ENCODE measurements at places on chromosomes 13 and 19.

DNA sequence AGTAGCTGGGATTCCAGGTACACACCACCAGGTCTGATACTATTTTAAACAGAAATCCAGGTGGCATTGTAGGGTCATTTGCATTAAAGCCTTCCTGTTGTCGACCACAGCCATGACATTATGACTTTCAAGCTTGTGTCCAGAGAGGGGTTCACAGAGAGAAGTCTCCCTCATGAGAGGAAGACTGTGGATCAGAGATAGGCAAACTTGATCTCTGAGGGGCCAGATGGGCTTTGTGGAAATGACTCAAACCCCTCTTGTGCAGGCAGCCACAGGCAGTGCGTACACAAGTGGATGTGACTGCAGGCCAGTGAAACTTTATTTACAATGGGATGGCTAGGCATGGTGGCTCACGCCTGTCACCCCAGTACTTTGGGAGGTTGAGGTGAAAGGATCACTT lies 27.8 kb upstream of the F2RL3 start:
- no peak for DNase-seq

DNA sequence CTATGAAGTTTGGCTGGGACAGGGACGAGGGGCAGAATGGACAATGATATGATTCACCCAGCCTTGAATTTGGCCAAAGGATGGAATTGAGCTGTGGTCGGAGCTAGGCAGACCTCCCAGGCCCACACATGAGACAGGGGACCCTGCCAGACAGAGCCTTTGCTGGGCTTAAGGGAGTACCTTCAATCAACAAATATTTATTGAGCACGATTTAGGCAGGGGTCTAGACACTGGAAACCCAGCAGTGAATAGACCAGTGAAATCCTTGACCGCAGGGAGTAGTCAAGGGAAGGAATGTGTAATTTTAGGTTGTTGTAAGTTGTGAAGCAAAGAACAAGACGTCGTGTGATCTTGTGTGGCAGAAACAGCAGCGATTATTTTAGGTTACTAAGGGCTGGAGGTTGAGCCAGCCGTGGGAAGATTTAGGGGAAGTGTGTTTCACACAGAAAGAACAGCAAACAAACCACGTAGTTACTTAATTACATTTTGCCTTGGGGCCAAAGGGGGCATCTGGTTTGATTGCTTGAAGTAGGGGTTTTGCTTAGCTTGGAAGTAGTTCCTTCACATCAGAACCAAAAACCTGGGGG lies 16.9 kb upstream of the AP1M2 start:
- no peak for DNase-seq

DNA sequence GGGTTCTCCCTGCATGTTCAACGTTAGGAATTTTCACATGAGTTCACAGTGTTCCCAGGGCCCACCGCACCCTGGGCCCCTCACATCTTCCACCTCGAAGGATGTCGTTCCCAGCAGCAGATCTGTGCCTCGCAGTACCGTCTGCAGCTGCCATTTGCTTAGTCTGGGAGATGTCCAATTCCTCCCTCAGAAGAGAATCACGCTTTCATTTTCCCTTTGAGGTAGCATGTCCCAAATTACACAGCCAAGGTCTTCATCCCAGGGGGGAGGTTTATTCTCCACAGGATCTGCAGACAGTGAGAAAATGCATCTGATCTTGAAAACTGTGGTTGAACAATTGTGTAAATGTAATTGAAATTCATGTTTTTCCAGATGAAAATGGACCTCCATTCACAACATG lies 150.2 kb downstream of the DCT start:
- no peak for DNase-seq

DNA sequence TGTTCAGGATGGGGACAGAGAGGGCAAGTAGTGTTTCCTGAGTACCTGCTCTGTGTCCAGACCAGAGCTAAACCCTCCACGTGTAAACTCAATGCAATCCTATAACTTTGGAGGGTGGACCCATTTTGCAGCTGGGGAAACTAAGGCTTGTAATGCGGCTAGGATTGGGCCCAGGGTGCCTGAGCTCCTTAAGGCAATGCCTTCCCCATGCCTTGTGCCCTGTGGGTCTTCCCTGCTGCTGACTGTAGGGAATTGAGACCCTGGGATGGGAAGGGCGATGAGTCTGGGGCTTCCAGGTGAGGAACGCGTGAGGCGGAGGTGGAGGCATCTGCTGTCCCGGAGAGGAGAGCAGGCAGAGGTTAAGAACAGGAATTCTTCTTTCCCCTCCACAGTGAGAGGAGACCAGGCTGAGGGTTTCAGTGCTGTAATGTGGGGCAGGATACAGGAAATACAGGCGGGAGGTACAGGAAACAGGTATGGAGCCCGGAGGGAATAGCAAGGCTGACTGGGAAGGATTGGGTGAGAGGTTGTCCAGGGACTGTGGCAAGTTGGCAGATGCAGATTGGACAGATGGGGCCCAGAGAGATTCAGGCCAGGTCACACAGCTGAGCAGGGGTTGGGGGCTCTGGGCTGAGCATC lies 19.2 kb downstream of the SLC27A1 start:
- no peak for DNase-seq

DNA sequence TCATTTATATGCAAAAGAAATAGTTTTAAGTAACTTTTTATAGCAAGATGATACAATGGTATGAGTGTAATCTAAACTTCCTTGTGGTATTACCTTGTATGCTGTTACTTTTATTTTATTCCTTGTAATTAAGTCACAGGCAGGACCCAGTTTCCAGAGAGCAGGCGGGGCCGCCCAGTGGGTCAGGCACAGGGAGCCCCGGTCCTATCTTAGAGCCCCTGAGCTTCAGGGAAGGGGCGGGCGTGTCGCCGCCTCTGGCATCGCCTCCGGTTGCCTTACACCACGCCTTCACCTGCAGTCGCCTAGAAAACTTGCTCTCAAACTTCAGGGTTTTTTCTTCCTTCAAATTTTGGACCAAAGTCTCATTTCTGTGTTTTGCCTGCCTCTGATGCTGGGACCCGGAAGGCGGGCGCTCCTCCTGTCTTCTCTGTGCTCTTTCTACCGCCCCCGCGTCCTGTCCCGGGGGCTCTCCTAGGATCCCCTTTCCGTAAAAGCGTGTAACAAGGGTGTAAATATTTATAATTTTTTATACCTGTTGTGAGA lies 10.2 kb downstream of the PLPPR3 start:
- no peak for DNase-seq

DNA sequence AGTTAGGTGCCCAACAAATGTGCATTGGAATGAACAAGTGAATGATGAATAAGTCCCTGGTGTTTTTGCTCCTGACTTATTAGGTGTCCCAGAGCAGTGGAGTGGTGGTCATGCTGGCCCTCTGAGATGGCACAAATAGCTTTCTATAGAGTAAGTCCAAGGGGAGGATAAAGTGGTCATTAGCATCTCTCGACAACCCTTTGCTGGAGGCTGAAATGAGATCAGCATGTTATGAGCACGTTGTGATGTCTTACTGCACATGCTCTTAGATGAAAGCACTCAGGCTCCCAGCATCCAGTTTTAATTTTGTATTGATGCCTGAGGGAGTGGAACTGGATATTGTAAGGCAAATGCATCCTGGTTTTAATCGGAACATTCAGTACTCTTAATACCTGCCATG lies 326.2 kb downstream of the RFC3 start:
- DNase-seq = no peak

GRCh38 chr19:27767234-27767633 lies 1445.7 kb downstream of the UQCRFS1 start:
- DNase-seq = no peak

GRCh38 chr13:46871557-46871956 lies 25.3 kb downstream of the HTR2A start:
- no peak for DNase-seq

- no peak for DNase-seq
Measured at GRCh38 chr19:40253611-40254092, 27.2 kb upstream of the CCNP start.

- no peak for DNase-seq
Measured at GRCh38 chr13:75798353-75799255, 162.5 kb downstream of the LMO7 start.

DNA sequence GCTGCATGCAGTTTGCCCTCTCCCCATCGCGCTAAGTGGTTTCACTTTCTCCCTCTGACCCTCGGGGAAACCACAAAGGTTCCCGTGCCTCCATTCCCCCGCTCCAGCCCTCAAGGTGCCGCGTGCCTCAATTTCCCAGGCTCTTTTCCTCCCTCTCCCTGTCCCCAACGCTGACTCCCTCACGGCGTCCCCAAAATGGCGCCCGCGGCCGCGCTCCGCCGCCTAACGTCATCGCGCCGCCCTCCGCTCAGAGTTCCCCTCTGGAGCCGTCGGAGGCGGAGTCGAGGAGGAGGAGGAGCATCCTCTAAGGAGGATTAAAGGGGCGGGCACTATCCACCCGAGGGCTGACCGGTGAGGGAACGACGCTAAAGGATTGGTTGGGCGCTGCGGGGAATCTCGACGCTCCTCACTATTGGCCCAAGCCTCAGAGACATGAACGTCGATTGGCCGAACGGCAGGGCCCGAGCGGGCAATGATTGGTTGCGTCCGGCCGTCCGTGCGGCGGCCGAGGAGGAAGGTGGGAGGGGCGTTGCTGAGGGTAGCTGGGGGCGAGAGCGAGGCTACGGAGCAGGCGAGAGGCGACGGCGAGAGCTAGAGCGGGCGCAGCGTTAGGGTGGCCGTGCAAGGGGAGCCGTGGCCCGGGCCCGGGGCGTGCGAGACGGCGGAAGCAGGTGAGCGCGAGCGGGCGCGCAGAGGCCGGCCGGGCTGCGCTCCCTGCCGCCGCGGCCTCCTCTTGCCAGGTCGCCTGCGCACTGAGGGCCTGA lies at the start of gene ZNF574:
Gene ZNF574, plus strand, starts transcription at position 551 of the 764 bp plus-strand sequence. CDS start 2,441 bp downstream, outside the sequence.
- peak; percentile 100 for DNase-seq

DNA sequence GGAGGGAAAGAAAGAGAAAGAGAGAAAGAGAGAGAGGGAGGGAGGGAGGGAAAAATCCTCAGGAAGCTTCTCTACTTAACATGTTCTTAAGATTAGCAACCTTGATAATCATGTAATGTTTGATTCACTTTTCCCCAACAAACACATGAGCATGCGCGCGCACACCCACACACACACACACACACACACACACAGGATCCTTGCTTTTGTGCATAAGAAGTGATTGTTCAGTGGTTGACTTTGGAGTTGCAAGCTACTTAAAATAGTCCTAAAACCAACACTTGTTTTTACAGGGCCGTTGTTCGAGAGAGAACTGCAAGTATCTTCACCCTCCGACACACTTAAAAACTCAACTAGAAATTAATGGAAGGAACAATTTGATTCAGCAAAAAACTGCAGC lies 100.0 kb upstream of the RAP2A start:
- DNase-seq = no peak

DNA sequence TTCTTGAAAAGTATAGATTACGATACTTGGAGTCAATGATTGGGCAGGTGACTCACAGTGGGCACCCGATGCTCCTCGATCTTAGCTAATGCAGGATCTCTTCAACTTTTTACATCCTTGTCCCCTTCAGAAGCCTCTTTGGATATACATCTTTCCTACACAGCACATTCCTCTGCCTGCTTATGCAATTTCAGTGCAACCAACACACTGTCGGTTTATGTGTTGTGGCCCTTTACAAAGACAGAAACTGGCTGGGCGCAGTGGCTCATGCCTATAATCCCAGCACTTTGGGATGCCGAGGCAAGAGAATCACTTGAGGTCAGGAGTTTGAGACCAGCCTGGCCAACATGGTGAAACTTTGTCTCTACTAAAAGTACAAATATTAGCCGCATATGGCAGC lies 2.6 kb downstream of the GPR42 start:
- no peak for DNase-seq

DNA sequence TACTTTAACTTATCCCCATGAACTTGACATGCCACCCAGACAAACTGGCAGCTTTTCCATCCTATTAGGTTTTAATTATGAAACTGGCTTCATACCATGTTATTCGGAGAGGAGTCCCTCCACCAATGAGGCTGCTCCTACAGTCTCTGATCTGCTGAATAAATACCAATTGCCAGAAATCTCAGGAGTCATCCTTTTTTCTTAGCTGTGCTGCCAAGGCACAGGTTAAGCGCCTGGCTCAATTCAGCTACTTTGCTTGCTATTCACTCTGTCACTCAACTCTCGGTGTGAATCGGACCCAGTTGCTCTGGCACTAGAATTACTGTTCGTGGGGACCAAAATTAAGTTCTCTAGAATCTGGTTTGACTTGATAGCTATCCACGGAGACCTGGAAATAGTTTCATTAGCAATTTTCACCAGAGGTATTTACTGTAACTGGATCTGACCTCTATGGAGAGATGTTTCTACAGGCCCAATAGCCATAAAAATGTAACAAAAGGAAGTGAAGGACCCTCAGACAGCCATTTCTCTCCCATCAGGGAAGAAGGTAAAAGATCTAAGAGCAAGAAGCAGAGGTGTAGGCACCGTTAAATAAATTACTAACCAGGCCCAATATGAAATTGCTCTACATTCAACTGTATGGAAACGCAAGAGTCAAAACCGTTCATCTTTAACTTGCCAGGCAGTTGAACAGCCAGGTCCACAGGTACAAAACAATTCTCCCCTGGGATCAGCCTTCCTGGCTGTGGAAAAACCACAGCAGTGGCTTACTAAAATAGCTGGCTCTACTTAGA lies 5.4 kb downstream of the ZC3H4 start:
- DNase-seq = no peak

- DNase-seq = no peak
Measured at GRCh38 chr13:42883142-42883541, 101.8 kb downstream of the FAM216B start.

- DNase-seq = peak; percentile 43
Measured at GRCh38 chr19:32330213-32330857, 15.1 kb upstream of the ZNF507 start.
